ENCODE measurements at places on chromosomes 5 and 9.

- no peak for DNase-seq
Measured at GRCh38 chr9:37286530-37287175, 135.8 kb upstream of the GRHPR start.

DNA sequence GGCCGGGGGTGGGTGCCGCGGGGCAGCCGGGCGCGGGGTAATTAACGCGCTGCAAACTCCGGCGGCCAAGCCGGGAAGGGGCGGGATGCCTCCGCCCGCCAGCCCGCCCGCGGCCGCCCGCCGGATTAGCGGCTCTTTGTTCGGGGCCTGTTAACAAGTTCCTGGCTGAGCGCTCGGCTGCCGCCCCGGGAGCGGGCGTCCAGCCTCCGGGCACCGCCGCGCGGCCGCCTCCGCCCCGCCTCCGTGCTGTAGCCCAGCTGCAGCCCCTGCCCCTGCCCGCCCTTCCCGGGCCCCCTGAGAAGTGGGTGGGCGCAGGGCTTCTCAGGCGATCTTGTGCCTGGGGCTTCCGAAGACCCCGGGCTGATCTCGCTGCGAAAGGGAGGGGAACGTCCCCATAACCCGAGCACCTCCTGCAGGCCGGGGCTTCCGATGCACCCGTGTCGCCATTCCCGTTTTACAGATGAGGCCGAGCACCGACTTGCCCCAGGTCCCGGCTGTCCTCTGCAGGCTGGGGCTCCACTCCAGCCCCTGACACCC lies 7.5 kb downstream of the UNC5A start:
- no peak for DNase-seq

DNA sequence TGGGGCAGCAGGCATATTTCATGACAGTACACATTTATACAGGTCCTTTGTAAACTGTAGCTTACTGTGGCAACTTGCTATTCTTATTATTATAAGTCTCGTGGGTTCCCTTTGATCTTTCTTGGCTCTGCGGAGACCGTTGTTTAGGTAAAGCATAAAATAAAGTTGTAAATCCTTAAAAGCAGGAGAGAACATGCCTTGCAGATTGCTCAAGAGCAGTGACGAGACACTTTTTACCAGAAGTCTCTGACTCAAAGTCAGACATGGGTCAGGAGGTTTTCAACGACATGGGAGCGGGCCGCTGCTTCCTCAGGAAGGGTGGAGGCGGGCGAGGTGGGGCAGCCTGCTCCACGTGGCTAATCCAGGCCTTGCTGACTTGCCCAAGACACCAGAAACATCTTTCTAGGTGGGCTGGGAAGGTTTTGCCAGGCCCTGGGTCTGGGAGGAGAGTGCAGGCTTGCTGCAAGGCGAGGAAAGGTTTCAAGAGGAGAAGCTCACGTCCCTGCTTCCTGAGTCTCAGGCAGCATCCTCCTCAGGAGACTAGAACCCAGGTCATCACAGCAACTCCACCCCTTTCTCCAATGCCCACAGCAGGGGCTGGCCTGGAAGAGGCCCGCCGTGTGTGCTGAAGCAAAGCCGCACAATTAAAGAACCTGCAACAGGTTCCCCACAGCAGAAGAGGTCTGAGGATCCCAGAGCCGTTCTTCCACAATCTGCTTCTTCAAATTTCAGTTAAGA lies 6.5 kb downstream of the TBC1D2 start:
- DNase-seq = no peak

GRCh38 chr9:130129432-130130061 lies 42.7 kb upstream of the NCS1 start:
- DNase-seq = peak; percentile 24

GRCh38 chr5:173304591-173304988 lies 23.6 kb downstream of the STC2 start:
- DNase-seq = no peak

Data from activated CD4-positive, alpha-beta T cell treated with anti-CD3 and anti-CD28 coated beads, Interleukin-2, amount 50 U/mL, for 1 hour (primary cell).